ENCODE measurements at places on chromosomes 2 and 18.
A peak's percentile ranks its signal among the peaks of the same experiment; 100 is the strongest.

DNA sequence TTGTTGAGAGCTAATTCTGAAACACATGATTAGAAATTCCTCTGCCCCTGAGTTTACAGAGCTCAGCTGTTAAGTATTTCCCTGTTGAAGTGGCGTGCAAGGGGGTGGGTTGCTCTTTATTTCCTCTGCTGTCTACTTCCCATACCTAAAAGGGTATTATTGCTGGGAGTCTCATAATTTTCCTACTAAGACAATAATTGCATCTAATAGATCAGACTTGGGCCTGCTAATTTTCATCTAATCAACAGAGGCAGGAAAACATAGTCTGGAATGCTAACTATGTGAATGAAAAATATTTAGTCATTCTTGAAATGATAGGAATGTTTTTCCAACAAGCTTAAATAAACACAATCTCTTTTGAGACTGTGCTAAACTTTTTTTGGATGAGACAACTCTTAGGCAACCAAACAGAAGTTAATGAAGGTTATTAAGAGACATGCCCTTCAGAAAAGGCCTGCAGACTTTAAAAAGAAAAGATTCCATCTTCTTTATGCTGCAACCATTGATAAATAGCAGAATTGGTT, 111.4 kb downstream of the FEZ2 start:
- DNase-seq, result no peak

GRCh38 chr2:131488306-131489205, 3.6 kb downstream of the MZT2A start:
- no peak for DNase-seq

DNA sequence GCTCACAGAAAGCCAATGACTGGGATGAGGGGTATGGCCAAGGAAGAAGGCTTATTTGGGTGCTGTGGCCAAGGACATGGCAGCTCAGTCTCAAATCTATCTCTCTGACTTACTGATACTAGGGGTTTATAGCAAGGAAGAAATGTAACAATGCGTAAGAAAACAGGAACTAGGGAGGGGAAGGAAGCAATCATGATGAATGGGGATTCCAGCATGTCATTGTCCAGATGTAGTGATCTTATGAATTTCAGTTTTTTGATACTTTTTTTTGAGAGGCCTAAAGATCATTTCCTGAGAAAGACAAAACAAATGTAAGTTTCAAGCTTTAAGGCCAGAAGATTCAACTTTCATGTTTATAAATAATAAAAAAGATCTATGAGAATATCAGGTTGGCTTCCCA, 298.6 kb upstream of the FAM98A start:
- no peak for DNase-seq

DNA sequence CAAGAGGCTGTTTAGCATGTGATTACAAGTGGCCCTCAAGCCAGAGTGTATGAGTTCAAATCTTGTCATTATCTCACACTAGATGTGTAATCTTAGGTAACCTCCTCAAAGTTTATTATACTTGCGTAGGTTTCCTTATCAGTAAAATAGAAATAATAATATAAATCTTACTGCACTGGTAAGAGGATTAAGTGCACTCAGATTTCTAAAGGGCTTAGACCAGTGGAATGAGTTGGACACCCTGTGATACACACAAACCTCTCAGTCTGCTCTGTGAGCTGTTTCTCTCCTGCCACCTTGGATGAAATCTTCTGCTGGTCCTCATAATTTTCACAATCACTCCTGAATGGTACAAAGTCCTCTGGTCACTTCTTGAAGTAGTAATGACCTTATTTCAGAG, 145.4 kb upstream of the ZNF516 start:
- DNase-seq, result no peak

DNA sequence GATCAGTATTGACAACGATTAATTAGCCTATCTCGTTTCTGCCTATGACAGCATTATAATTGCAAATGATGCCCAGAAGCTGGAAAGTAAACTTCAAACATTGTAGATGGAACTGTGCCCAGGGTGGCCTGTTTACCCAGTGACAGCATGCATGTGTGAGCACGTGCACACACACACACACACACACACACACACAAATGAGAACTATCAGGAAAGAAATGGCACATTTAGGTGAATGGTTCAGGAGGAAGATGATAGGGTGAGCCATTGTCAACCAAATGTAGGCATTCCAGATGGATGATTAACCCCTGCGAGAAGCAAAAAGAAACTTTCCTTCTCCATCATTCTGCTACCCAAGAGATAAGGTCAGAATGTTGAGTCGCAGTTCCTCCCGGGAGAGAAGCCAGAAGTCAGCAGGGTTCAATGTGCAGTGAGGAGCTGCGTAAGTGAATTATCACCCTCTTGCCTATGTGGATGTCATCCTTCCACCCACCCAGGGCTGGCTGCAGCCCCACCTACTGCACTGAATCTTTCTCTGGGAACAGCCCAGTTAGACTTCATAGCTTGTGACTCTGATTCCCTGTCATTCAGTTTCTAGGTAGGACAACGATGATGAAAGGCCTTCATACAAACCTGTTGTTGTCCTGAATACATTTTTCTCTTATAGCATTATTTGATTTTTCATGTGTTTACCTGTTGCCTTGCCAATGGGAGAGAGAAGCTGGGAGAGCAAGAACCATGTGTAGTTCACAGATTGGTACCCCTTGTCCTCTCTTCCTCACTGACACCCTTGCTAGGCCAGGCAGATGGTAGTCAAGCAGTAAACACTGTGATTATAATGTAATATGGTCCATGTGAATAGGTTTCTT, 3.5 kb upstream of the APOB start:
- DNase-seq, result no peak

- DNase-seq, result no peak
Observed at GRCh38 chr2:14288016-14288415, 344.5 kb upstream of the LRATD1 start.

DNA sequence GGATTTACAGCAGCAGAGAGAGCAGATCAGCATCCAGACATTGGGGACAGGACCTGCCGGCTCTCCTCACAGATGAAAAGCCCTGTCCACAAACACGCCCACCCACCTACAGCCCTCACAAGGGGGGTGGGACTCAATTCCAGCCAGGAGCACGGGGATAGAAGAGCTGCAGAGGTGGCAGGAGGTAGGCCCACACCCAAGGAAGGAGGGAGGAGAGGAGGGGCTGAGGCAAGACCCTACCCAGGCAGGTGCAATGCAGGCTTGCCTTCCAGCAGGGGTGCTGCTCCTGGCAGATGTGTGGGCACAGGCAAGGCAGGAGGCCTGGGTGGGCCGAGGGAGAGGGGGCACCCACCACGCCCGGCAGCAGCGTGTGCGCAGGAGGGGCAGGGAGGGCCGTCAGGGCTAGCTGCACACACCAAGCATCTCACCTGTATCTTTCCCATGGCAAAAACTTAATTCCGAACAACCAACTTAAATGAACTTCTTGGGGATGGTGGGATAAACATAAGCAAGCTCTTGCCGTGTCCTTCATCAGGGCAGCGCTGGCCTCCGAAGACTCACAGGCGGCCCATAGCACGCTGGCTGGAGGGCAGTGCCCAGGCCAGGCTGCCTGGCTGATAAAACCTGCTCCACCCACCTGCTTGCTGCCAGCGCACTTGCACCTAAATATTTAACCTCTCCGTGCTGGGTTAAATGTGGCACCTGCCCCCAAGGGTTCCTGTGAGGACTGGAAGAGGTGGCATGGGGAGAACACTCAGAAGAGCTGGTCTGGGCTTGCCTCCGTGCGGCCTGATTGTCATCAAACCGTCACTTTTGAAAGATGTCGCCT, 219.5 kb downstream of the HDAC4 start:
- DNase-seq, result peak; percentile 76

GRCh38 chr18:76462326-76462694, 32.7 kb downstream of the ZNF516 start:
- DNase-seq, result no peak

DNA sequence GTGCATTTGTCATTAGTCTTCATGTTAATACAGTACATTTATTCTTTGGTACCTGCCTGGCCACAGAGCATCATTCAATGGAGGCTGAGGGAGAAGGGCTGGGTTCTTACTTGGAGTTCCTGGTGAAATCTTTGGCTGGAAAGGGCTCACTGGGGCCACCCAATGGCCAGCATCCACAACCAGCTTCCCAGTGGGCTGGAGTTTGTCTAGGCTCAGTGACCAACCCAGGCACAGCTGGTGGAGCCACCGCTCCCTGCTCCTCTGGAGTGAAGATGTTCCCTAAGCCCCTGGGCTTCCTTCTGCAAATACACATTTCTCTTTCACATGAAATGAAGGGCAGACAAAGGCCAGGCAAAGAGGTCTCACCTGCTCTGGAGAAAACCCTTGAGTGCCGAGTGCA, 34.4 kb downstream of the EHD3 start:
- no peak for DNase-seq

DNA sequence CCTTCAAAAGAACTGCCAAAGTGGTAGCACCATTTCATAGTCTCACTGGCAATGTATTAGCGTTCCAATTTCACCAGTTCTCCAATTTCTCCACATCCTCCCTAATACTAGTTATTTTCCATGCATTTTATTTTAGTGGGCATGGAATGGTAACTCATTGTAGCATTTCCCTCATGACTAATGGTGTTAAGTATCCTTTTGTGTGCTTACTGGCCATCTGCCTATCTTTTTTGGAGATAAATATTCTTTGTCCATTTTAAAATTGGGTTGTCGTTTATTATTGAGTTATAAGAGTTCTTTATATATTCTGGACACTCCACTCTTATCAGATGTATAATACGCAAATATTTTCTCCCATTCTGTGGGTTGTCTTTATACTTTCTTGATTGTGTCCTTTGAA, 107.1 kb downstream of the THADA start:
- DNase-seq, result no peak

DNA sequence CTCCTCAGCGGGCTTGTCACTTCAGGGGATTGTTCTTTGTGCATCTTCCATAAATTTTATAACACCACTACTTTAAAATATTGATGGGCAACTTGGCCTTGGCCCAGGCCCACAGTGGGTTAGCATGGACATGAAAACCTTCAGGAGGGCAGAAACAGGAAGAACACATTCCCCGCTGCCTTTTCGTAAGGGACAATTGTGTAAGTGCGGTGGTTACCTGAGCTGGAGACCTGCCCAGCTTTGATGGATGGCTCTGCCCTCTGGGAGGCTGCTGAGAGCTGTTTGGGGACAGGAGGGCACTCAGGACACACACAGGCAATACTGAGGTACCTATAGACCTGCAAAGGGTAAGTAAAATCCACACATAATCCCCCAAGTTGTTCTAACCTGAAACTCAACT, 46.8 kb downstream of the FECH start:
- no peak for DNase-seq

GRCh38 chr2:180952082-180952481, 28.3 kb upstream of the UBE2E3 start:
- no peak for DNase-seq

DNA sequence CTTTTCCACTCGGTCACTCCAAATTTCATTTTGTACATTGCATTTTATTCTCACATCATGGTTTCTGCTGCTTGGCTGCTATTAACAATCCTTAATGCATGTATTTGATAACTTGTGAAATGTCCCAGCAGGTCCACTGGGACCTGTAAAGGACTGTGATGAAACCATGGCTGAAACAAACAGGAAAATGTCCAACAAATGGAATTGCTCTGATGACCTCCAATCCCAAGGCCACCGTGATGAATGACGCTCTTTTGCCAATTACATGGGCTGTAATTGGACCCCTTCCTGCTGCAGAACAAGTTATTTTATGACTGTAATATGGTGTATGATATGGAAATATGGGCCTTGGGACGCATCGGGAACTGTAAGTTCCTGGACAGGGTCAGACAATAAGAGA, 224.2 kb upstream of the CXCR4 start:
- DNase-seq, result no peak

DNA sequence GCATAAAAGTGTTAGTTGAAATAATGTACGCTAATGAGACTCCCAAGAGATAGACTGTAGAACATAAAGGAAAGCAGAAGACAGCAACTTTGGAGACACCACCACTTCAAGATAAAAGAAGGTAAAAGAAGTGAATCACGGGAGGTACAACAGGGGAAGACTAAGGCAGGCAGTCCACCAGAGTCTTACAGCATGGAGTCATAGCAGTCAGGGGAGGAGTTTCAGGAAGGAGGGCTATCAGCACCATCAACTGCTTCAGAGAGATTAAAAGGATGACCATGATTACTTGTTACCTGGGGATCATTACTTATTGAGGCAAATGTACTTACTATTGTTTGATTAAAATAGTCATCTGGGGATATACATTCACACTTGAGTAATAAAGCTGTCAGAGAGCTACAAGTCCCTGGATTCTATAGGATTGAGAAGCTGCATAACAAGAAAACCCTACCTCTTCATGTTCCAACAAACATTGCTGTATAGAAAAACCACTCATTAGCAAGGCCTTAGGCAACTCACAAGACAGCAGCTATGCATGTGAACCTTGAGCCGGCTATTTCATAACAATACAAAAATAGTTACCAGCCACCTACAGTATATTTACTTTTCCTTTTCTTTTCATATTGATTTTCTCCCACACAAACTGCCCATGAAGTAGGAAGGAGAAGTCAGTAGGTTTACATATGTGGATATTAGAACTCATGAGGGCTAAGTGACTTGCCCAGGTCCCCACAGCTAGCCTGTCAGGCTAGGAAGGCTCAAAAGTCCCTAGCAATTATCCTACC, 101.7 kb downstream of the PDE11A start:
- no peak for DNase-seq

- DNase-seq, result no peak
Observed at GRCh38 chr2:242031481-242032019, 162.0 kb downstream of the RTP5 start.

- no peak for DNase-seq
Observed at GRCh38 chr2:44614940-44615339, 253.2 kb downstream of the CAMKMT start.

DNA sequence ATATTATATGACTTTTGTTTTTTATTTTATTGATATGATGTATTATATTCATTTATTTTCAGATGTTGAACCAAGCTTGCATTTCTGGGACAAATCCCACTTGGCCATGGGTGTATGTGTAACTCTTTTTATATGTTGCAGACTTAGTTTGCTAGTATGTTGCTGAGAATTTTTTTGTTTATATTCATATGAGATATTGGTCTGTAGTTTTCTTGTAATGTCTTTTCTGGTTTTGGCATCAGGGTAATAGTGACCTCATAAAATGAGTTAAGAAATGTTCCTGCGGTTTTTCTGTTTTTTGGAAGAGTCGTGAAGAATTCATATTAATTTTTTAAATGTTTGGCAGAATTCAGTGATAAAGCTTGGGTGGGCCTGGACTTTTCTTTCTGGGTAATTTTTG, 88.7 kb downstream of the ASB1 start:
- no peak for DNase-seq

DNA sequence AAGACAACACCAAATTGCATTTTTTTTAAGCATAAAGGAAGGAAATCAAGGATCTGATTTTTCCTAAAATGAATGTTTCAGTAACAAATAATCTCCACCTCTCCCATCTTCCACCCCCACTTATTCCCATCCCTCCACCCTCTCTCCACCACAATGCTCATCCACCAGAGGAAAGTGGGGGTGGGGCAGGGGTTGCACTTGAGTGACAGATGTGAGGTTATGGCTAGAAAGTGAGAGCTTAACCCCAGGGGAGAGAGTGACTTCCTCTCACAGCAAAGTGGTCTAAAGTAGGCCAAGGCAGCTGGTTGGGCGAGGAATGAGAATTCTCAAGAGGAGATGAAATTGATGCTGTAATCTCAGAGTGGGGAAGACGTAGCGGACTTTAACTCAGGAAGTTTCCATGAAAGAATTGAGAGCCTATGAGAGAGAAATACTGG, 104.7 kb downstream of the HNRNPLL start:
- no peak for DNase-seq

GRCh38 chr2:240431661-240432424, 3.6 kb upstream of the GPC1 start:
- DNase-seq, result no peak

GRCh38 chr18:79384151-79384807, 11.5 kb upstream of the NFATC1 start:
- DNase-seq, result no peak

Measured in NCI-H1417 treated with DMSO at 0.1 percent for 48 hours (cell line).